ENCODE measurements at places on chromosomes 4 and X. TPM values are rescaled to one million over a fixed set of nuclear protein-coding genes. Genes with fewer than 3 reads are reported as not detected.

The MAGEB10 gene
- not detected for total RNA-seq

The NAP1L2 gene
- total RNA-seq: 1.8 TPM

The KLHL4 gene
- 0.58 TPM for total RNA-seq

The ERCC6L gene
- total RNA-seq: 1.7 TPM

The NPY2R gene
- total RNA-seq: 0.42 TPM

The MAGEB4 gene
- not detected for total RNA-seq

The COL4A6 gene
- 1.1 TPM for total RNA-seq

The TCP11X2 gene
- total RNA-seq: not detected

The KIT gene
- 10.0 TPM for total RNA-seq

The CXCL5 gene
- total RNA-seq: 1.0 TPM

The IGBP1 gene
- 48.0 TPM for total RNA-seq

The PCGF3 gene
- 50.8 TPM for total RNA-seq

The MAGEA2 gene
- total RNA-seq: not detected

Data from colonic mucosa (tissue), 4 donors.